ENCODE measurements at places on chromosomes 4 and X.
A peak's percentile ranks its signal among the peaks of the same experiment; 100 is the strongest.

DNA sequence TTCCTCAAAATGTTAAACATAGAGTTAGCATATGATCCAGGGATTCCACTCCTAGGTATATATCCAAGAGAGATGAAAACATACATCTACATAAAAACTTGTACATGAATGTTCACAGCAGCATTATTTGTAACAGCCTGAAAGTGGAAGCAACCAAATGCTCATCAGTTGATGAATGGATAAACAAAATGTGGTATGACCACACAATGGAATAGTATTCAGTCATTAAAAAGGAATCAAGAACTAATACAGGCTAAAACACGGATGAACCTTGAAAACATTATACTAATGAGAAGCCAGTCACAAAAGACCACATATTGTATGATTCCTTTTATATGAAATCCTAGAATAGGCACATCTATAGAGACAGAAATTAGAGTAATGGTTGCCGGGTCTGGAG lies 42.7 kb upstream of the IQSEC2 start:
- DNase-seq, result no peak

- DNase-seq, result peak; percentile 36
Observed at GRCh38 chr4:176193938-176194337, 1.4 kb downstream of the SPATA4 start.

DNA sequence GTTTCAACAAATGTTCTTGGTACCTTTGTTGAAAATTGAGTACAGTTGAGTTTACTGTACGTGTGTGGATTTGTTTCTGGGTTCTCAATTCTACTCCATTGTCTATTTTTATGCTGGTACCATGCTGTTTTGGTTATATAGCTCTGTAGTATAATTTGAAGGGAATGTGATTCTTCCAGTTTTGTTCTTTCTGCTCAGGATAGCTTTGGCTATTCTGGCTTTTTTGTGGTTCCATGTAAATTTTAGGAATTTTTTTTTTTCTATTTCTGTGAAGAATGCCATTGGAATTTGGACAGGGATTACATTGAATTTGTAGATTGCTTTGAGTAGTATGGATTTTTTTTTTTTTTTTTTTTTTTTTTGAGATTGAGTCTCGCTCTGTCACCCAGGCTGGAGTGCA lies 373.4 kb downstream of the IL15 start:
- DNase-seq, result no peak

DNA sequence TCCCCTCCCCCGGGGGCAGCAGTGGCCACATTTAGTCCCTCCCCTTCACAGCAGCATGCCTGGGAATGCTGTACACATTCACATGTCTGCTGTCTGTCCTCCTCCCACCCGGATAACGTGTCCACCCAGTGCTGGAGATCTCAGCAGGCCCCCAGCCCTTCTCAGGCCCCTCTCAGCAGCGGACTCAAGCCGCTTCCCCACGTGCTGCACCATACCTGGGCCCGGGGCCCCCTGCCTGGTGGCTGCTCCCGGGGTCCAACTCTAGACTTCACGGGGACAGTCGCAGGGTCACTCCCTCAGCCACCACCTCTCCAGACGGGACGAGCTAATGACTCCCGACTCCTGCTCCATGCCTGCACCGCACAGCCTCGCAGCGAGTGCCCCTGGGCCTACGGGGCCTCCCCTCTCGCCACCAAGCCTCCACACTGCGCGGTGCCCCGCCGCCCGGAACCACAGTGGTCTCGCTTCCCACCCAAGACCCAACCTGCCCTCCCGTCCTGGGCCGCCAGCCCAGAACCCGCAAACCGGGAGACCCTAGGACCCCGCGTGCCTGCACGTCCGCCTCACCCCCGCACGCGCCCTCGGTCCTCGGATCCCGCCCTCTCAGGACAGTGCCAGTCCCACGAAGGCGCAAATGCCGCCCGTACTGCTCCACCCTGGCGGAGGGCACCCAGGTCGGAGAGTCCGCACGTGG lies 1.3 kb upstream of the PCGF3 start:
- no peak for DNase-seq

DNA sequence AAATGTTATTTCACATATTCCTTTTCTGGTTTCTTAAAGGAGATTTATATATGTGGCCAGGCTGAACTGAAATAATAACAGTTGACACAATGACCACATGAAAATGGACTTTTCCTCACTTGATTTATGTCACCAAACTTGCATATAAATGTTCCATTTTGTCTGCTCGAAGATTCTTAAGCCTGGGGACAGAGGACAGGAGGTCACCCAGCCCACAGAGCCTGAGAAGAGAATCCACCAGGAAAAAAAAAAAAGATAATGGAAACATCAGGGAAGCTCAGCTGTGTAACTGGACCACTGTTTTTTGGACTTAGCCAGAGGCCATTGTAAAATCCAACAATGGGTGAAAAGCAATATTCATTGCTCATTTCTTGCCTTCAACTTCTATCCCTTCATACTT lies 359.0 kb upstream of the FGF16 start:
- no peak for DNase-seq

GRCh38 chrX:13752646-13753045 lies 18.1 kb downstream of the OFD1 start:
- DNase-seq, result no peak

- DNase-seq, result no peak
Observed at GRCh38 chr4:110527156-110527555, 51.2 kb downstream of the ENPEP start.

GRCh38 chr4:173871643-173872042 lies 341.6 kb upstream of the HAND2 start:
- DNase-seq, result no peak

- no peak for DNase-seq
Observed at GRCh38 chrX:123959281-123960063, 2.0 kb upstream of the STAG2 start.

DNA sequence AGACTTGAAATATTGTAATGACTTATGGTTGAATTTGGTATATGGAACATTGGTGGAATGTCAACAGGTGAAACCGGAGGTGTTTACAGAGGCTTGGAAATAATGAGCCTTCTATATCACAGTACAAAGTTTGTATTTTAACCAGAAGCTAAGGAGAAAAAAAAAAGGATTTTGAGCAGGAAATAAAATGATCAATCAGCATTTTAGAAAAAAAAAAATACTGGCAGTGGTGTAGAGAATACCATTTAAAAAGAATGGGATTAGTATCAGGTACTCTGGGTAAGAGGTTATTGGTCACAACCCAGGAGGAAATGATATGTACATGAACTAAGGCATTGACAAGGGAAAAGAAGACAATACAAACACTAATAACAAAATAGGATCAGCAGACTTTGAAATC lies 587.1 kb upstream of the HTR2C start:
- no peak for DNase-seq

DNA sequence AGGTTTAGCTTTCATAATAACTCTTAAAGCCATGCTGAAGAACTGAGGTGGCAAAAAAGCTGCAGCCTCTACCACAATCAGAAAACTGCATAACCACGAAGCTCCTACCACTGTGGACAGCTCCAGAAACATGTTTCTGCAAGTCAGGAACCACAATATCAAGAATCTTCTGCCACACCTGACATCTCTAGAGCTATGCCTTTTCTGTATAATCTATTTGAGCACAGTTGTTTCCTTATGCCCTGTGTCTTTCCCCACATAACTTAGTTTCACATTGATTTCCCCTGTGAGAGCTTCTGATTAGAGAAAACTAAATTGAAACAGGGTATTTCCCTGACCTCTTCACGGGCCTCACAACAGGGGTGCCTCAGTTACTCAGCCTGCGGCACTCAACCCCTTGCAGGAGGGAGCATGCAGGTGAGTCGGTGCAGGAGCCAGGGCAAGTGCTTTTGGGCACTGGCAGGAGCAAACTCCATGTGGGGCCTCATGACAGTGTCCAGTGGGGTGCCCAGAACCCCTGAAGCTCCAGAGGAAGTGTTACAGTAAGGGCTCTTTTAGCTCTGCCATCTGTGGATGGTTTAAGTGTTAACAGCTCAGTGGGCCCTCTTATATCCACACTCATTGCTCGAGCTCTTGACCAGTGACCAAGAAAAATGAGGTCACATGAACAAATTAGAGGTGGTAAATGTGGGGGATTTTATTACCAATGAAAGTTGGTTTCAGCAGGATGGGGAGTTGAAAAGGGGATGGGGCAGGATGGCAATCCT lies 132.8 kb upstream of the BMP3 start:
- DNase-seq, result no peak

DNA sequence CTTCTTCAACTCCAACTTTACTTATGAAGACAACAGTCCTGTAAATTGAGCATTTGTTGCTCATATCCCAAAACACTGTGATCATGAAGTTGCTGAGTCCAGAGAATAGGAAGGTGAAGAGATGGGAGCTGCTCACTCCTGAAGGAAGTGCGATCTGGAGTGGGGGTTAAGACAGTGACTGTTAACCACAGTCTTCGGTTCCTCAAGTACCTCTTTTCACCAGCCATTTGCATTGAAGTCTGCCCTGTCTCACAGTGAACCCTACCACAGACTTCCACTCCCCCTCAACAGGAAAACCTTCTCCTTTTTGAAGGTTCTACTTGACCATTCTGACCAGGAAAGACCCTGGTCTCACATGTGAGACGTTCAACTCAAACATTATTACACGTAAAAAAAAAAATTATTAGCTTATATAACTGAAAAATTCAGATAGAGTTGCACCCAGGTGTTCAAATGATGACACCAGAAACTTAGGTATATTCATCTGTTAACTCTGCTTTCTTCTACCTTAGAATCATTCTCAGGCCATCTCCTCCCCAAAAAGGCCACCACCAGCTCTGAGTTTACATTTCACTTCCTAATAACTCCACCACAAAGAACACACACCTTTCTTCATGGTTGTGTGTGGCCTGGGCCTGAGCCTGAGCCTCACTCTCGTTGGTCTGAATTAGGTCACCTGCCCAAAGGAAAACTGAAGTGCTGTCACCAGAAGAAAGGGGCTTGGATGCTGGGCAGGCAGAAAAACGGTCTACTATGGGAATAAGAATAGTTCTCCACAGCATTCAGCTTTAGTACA lies 199.2 kb downstream of the DCTD start:
- no peak for DNase-seq

GRCh38 chrX:136652822-136653723 lies 5.1 kb downstream of the CD40LG start:
- DNase-seq, result no peak

DNA sequence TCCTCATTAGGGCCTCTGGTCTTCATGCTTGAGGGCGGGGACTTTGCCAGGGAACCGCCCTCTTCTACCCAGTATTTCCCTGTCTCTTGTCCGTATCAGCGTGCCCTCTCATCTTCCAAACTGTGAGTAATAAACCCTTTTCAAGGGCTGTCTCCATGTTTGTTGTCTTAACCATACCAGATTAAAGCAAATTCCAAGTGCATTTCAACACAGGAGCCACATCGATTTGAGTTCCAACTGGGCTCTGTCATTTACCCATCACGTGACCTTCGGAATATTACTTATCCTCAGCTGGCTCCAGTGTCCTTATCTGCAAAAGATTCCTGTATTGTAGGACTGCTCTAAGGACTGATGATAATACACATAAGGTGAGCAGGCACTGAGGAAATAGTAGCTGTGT lies 6.4 kb upstream of the PHEX start:
- DNase-seq, result no peak

DNA sequence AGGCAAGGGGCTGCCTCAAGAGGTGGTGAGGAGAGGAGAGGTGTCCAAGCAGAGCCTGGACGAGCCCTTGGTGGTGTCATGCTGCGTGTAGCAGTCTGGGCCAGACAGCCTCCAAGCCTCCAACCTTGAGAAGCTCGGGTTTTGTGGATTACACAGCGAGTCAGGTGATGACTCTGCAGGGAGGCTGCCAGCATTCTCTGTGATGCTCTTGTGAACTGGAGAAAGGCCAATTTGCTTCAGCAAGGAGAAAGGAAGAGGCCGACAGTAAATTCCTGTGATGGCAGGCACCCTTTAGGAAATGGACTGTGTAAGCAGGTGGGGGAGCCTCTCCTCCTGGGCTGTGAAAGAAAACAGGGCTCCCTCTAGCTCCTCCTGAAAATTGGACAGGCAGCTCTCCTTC lies 36.0 kb upstream of the CD99L2 start:
- DNase-seq, result peak; percentile 48

DNA sequence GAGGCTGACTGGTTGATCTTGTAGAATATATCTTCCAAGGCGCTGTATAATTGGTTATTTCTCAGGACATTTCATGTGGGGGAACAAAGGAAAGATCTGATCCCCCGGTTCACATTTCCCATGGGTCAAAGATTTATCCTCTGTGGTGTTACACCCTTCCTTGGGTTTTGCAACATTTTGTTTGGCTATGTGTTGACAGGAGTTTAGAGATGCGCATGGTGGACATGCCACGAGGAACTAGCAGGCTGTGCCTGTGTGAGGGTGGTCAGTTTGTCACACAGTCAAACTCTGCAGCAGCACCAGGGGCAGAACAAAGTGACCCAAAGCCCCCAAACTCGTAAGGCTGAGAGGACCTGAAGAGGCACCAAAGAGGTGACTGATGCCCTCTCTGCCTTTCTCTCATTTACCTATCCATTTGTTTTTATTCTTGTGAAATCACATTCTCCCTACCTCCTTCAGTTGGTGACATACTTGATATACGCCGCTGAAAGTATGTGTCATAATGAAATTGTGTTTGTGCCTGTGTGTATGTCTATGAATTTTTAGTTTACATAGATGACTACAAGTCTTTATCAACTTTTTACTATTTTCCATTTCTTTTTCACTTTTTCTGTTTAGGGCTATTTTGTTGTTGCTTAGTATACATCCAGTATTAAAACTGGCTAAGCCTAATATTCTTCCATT lies 164.7 kb downstream of the SPCS3 start:
- no peak for DNase-seq

DNA sequence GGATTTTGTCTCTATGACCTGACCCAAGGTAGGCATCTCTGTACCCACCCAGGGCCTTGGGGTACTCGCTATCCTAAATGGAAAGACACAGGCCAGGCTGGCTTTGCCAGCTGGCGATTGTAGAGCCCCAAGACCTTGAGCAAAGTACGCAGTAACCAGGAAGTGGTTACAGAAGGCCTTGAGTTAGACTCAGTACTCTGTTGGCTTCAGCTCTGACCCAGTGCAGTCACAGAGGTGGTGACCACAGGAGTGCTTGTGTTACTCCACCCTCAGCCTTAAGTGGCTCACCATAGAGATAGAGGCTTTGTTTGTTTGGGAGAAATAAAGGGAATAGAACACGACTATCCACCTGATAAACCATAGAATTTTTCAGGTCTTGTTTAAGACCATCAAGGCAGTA lies 880.5 kb upstream of the POU3F4 start:
- DNase-seq, result no peak

GRCh38 chr4:168537086-168537485 lies 40.2 kb downstream of the PALLD start:
- no peak for DNase-seq

- DNase-seq, result no peak
Observed at GRCh38 chr4:177159600-177159999, 150.1 kb upstream of the NEIL3 start.

DNA sequence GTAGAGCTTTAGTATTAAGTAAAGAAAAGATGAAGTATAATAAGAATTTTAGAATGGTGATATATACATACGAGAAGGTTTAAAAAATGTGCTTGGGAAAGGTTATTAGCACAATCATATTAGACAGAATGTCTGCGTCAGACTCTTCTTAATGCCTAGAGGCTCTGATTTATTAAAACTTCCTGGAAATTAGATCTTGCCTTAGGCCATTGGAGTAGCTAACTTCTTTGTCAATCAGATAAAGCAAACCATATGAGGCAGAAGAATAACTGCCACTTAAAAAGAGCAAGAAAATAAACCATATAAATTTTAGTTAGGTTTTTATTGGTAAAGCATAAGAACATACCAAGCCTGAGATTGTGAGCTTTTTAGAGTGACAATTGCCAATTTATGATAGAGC lies 309.1 kb downstream of the TLL1 start:
- no peak for DNase-seq

- DNase-seq, result no peak
Observed at GRCh38 chr4:26467724-26468123, 22.6 kb downstream of the CCKAR start.

Measured in kidney glomerular epithelial cell (primary cell).